Dermis lymphatic vessel endothelial cell (primary cell): ENCODE measurements at places on chromosomes 11 and 22. TPM values are rescaled to one million over a fixed set of nuclear protein-coding genes. Genes with fewer than 3 reads are reported as not detected.

ASPHD2 gene
- total RNA-seq, result 0.65 and 1.1 TPM in 2 replicates

NXPE4 gene
- total RNA-seq, result not detected in 2 replicates

SOX6 gene
- total RNA-seq, result under 0.01 TPM in 2 replicates

OR5P2 gene
- total RNA-seq, result not detected in 2 replicates

OR2D2 gene
- not detected in 2 replicates for total RNA-seq

IRAG1 gene
- total RNA-seq, result 0.69 and 0.87 TPM in 2 replicates

OR51I1 gene
- not detected in 2 replicates for total RNA-seq

VPREB1 gene
- not detected in 2 replicates for total RNA-seq

SLC6A5 gene
- not detected in 2 replicates for total RNA-seq

CHRM1 gene
- not detected in 2 replicates for total RNA-seq

MPZL2 gene
- total RNA-seq, result 0.95 and 2.9 TPM in 2 replicates

MYBPC3 gene
- total RNA-seq, result not detected in 2 replicates

APOBEC3H gene
- total RNA-seq, result not detected in 2 replicates

SNAP29 gene
- total RNA-seq, result 6.4 and 7.9 TPM in 2 replicates
